ENCODE measurements at places on chromosomes 7 and 10.

- no peak for DNase-seq
Observed at GRCh38 chr7:20798694-20799121, 12.0 kb upstream of the SP8 start.

DNA sequence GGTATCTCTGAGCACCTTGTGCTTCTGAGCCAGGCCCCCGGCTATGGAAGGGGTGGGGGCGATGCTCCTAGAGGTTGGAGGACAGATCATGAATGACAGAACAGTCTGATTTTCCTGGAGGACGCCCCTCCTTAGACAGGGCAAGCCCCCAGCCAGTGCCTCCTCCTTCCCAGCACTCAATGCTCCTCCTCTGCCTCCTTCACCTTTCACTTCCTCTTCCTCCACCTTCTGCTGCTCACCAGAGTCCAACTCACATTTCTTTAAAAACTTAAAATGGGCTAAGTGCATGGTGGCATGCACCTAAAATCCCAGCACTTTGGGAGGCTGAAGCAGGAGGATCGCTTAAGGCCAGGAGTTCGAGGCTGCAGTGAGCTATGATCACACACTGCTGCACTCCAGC is 71.1 kb upstream of the CUX1 start:
- DNase-seq = no peak

DNA sequence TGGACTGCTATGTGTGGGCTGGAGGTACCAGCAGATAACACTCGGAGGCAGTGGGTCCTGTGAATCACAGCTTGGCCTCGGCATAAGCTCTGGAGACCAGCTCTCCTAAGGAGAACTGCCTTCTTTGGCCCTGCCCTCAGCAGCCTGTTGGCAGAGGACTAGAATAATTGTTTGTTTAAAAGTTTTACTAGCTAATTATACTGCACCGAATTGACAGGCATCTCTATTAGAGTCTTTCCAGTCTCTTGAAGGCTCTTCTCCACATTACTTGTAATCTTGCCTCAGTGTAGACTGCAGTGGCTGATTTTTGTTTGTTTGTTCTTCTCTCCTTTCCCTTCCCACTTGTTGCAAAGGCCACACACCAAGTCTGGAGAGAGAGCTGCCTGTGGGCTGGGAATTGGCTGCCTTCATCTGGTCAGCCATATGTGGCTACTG is 183.2 kb downstream of the AUTS2 start:
- DNase-seq = no peak

- no peak for DNase-seq
Observed at GRCh38 chr7:1245524-1246050, 12.9 kb downstream of the UNCX start.

DNA sequence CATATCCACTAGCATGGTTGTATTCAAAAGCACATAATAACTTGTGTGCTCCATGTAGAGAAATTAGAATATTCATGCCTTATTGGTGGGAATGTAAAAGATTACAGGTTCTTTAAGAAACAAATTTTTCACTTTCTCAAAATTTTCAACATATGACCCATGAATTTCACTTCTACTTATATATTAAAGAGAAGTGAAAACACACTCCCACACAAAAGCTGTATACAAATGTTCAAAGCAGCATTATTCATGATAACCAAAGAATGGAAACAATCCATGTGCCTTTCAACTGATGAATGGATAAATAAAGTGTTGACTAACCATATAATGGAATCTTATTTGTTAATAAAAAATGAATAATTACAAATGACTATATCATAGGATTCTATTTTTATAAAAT is 694.5 kb upstream of the PCDH15 start:
- DNase-seq = no peak
